ENCODE measurements at places on chromosomes 3 and 15. TPM values are rescaled to one million over a fixed set of nuclear protein-coding genes. Genes with fewer than 3 reads are reported as not detected.

- DNase-seq, result no peak
Observed at GRCh38 chr3:170982733-170983132, 43.8 kb downstream of the SLC2A2 start.

The CDHR4 gene
- total RNA-seq, result not detected

- DNase-seq, result no peak
Observed at GRCh38 chr3:62502315-62503300, 129.3 kb upstream of the FEZF2 start.

The TMEM108 gene
- total RNA-seq, result 0.27 TPM

DNA sequence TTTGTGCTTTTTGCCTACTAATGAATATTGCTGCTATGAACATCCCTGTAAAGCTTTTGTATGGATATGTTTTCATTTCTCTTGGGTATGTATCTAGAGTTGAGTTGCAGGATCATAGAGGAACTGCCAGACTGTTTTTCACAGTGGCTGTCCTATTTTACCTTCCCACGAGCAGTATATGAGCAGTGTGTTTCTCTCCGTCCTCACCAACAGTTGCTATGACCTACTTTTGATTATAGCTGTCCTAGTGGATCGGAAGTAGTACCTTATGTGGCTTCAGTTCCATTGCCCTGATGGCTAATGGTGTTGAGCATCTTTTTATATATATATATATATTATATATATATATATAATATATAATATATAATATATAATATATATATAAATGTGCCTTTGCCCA is 25.2 kb downstream of the CDAN1 start:
- DNase-seq, result no peak

The PP2D1 gene
- total RNA-seq, result not detected

- DNase-seq, result peak; percentile 67
Observed at GRCh38 chr3:172892158-172892557, 141.6 kb downstream of the ECT2 start.

DNA sequence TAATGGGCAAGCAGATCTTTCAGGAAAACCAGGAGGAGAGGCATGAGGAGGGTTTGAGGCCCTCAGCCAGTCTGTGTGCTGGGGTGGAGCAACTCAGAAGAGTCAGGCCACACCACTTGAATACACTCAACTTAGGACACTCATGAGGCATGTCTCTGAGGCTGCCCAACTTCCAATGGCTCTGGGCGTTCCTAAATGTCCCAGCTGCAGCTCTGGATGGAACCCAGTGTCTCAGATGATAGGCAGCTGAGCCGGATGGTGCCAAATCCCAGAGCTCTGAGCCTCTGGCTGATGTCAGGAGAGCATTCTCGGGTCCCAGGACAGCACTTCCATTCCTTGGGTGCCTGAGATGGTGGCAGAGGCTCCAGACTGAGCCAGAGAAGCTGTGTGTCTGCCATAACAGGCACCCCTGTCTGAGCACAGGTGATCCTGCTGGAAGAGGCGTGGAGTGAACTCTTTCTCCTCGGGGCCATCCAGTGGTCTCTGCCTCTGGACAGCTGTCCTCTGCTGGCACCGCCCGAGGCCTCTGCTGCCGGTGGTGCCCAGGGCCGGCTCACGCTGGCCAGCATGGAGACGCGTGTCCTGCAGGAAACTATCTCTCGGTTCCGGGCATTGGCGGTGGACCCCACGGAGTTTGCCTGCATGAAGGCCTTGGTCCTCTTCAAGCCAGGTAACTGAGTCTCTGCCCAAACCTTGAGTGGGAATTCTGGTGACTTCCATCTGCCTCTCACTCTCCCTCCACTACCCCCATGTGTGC is 2.8 kb downstream of the NR2E3 start:
- no peak for DNase-seq

DNA sequence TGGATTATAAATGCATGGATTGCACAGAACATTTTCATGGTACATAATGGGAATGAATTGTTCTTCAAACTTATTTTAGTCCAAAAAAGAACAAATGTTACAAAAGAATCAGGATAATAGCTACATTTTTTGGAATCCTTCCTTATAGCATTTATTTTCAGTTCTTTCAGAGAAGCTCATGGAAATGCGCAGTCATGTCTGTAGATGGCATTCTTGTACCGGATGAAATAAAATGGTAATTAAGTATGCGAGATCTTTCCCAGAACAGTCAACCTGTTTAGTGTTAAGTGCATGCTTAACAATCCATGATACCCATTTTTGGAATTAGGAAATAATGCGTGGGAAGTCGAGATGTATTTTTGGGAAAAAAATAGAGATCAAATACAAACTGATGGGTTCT is 38.2 kb upstream of the GOLGA8B start:
- peak; percentile 6 for DNase-seq

The ERC2 gene
- 0.59 TPM for total RNA-seq

DNA sequence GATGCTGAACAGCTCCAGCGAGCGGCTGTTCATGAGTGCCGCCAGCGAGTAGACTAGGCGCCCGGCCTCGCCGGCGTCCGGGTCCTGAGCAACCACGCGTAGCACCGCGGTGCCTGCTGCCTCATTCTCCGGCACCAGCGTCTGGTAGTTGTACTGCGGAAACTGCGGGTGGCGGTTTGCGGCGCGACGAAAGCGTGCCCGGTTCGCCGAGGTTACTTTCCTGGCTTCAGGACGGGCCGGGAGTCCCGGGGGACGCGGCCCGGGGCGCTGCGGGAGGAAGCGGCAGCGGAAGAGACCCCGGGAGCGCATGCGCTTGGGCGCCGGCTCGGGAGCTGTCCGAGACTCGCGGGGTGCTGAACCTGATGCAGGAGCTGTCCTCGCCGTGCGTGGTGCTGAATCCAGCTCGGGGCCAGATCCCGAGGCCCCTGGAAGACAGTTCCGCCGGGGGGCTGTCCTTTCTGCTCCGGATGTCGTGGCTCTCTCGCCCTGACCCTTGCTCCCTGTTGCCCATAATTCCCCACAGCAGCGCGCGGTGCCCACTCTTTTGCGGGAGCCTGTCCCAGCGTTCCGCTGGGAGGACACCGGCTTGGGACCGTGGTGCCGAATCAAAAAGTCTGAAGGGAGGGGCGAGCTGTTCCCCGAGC is 1.1 kb downstream of the CELSR3 start:
- DNase-seq, result no peak

GRCh38 chr3:33067484-33067883 is 29.5 kb downstream of the GLB1 start:
- DNase-seq, result peak; percentile 44

DNA sequence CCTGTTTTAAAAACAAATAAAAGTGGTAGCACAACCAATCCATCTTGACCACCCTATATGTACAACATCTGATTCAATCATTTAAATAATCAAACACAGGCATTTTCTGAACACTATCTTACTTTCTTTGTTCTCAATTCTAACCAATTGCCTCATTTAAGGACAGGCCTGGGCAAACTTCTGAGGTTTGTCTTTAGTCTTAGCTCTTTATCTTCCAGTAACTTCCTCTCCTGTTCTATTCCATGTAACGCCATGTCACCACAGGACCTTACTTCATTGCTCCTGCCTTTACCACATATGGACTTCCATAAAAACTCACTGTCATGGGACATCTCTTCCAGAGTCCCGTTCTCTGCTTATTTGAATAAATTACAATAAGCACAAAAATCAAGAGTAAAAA is 14.9 kb downstream of the HDGFL3 start:
- DNase-seq, result no peak

GRCh38 chr3:50338965-50339364 is 1.7 kb downstream of the RASSF1 start:
- DNase-seq, result no peak

The ISLR2 gene
- not detected for total RNA-seq

- DNase-seq, result no peak
Observed at GRCh38 chr3:107738486-107739183, 215.9 kb downstream of the BBX start.

- no peak for DNase-seq
Observed at GRCh38 chr3:148360051-148360450, 337.7 kb upstream of the AGTR1 start.

DNA sequence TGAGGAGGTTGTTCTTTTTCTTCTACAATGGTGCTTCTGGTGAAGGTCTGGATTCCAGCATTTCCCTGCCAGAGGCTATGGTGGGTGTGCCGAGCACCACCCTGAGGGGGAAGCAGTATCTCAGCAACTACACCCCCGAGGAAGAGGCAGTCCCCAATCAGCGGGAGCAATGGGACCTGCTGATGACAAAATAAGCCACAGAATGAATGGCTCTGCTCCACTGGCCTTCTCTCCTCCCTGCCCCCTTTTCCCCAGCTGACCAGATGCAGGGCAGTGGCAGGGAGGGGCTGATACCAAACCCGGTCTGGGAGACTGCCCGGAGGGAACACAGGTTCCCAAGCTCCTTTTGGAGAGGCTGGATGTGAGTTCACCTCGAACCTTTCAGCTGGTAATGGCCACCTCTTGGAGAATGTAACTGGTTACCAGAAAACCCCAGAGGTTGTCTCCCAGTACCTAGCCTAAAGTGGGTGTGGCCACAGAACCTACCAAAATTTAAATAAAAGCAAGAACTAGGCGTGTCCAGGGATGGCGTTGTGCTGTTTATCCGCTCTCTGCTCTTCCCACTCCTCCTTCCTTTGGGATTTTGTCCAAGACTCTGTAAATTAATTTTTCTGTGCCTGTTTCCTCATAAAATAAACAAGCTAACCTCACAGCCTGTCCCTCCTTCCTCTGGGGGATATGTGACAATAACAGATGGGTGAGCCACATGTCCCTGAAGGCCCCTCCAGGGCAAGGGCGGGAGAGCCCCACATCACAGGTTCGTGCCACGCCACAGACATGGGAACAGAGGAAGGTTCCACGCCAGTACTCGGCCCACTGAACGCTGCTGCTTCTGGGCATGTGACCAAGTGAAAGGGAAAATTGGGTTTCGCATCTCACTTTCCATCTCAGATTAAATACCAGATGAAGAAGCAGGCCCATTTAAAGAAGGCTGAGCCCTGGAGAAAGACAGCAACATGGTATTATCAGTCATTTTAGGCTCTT is 35.1 kb upstream of the SPTBN5 start:
- DNase-seq, result no peak

The SERPINI2 gene
- not detected for total RNA-seq

- DNase-seq, result peak; percentile 79
Observed at GRCh38 chr3:43953814-43954692, 263.3 kb downstream of the ABHD5 start.

DNA sequence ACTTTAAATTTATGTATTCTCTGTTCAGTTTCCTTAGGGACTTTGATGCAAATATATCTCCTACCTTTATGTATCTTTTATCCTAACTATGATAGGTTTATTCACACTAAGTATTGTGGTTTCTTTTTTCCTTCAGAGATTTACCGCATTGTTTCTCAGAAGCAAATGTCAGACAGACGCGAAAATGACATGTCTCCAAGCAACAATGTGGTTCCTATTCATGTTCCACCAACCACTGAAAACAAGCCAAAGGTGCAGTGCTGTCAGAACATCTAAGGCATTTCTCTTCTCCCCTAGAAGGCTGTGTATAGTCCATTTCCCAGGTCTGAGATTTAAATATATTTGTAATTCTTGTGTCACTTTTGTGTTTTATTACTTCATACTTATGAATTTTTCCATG is 18.3 kb downstream of the RAB11A start:
- DNase-seq, result no peak

DNA sequence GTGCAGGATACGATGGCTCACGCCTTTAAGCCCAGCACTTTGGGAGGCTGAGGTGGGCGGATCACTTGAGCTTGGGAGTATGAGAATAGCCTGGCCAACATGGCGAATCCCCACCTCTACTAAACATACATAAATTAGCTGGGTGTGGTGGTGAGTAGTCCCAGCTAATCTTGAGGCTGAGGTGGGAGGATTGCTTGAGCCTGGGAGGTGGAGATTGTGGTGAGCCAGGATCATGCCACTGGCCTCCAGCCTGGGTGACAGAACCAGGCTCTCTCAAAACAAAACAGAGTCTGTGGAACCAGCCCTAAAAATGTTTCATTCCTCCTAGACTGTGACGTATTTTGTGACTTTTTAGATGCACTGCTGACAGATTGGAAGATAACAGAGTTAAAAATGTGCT is 34.3 kb upstream of the RAD51 start:
- DNase-seq, result no peak

DNA sequence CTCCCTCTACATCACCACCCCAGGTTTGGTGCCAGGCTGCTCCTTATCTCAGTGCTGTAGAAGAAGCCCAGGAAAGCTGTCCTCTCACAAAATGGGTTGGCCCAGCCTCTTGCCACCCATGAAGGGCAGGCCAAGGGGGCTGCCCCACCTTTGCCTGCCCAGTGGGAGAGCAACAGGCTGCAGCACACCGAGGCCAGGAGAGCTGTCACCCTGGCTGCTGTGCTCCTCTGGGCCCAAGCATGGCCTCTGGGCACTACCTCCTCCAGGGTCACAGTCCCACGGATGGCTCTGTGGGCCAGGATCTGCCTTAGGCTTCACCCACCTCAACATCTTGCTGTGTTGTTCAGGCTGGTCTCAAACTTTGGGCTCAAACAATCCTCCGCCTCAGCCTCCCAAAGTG is 6.4 kb upstream of the STAB1 start:
- no peak for DNase-seq

The OR4F15 gene
- 0.51 TPM for total RNA-seq
